ENCODE measurements at places on chromosomes 2 and 18. TPM values are rescaled to one million over a fixed set of nuclear protein-coding genes. Genes with fewer than 3 reads are reported as not detected.

The FAM237A gene
- not detected for polyA plus RNA-seq

GRCh38 chr18:49016648-49017539, 66.1 kb upstream of the SMAD7 start:
- no peak for DNase-seq

- no peak for DNase-seq
Measured at GRCh38 chr18:32317651-32318050, 127.8 kb downstream of the MEP1B start.

DNA sequence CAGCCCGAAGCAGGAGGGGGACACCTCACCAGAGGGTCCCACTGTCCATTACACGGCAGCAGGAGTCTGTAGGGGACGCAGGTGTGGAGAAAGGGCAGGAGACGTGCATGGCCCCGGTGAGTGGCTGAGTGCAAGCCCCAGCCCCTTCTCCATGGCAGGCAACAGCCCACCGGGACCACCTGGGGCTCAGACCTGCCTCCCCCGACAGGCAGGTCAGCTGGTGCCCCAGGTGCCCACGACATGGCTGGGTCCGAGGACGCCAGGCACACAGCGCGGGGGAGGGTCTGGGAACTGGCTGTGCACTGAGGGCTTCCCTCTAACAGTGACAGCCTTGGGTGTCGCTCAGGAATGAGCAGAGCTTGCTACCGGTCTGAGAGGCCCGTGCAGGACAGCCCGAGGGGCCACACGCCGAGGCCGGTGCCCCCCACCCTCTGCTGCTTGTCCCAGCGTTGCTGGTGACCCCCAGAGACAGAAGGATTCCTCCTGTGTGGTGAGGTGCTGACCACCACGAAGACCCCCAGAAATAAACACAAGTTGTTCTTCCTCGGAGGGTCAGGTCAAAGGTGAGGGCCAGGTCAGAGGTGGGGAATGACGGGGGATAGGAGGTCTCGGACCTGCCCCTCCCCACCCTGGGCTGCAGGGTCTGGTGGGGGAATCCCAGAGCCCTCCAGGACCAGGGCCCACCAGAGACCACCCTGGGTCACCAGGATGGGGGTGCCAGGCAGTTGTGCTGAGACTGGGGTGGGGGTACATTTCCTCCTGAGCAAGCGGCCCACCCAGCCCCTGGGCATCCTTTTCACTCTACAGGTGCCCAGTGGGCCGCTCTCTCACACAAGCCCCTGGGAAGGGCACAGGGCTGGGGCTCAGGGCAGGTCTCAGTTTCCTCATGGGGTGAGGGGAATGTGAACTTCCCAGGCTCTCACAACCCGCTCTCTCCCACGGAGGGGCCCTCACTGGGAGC, 50.6 kb downstream of the SLC66A2 start:
- no peak for DNase-seq

GRCh38 chr2:25078170-25079049, 36.5 kb downstream of the EFR3B start:
- DNase-seq = no peak

The EML6 gene
- polyA plus RNA-seq = not detected

DNA sequence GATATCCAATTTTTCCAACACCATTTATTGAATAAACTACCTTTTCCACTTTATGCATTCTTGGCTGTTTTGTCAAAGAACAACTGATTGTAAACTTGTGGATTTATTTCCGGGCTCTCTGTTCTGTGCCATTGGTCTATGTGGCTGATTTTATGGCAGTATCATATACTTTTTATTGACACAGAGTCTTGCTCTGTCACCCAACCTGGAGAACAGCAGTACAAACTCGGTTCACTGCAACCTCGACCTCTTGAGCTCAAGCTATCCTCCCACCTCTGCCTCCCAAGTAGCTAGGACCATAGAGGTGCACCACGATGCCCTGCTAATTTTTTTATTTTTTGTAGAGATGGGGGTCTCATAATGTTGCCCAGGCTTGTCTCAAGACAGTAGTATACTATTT, 6.7 kb upstream of the GALNT5 start:
- DNase-seq = no peak

DNA sequence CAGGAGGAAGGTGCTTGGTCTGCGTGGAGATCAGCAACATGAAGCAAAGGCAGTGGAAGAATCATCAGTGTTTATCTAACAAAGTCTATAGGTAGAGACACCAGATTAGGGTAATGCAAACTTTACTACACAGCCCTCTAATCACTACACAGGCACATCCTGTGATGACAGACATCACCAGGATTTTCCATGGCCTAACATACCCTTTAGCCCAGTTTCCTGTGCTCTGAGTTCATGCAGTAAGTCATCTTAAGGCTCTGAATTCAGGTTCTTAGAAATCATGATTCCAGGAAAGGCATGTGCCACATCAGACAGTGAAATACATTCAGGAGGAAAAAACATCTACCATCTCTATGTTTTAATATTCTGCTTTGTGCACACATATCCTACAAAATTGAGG, 708.5 kb upstream of the SLC8A1 start:
- DNase-seq = no peak

The ANKMY1 gene
- 5.6 TPM for polyA plus RNA-seq

DNA sequence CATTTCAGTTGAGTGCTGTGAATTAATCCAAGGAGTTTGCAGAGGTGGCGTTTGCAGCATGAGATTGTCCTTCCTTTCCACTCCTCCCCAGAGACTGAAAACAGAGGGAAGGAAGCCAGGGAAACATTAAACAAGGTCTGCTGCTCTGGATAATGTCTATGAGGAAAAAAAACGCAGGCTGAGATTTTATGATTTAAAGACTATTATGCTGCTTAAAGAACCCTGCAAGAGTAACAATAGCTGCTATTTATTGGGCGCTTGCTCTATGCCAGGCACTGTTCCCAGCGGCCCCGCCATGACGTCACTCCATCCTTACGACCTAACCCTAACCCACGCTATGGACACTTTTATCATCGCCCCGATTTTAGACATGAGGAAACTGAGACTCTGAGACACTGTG, 222.4 kb downstream of the BCL2 start:
- no peak for DNase-seq

GRCh38 chr2:50694798-50695197, 337.1 kb downstream of the NRXN1 start:
- no peak for DNase-seq

DNA sequence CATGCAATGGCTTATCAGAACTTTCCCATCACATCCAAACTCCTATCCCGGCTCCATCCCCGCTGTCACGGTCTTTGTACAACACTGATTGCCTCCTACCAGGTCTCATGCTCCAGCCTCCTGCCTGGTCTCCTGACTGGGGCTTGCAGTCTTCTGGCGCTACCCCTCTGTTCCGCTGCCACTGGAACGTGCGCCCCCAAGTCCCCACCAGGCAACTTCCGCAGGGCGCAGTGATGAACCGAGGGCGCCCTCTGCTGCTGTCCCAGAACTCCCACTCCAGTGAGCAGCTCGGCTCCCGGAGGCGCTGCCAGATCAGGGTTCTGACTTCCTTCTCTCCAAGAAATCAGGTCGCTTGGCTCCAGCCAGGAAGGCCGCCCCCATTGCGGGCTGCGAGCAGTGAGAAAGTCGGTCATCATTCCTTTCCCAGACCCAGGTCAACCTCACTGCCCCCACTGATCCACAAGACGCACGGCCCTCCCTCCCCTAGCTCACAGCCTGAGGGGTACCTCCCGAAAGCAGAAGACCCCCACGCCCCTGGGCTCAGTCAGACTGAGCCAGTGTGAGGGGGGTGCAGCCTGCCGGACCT, 43.9 kb upstream of the RAB11FIP5 start:
- no peak for DNase-seq

The GDF7 gene
- polyA plus RNA-seq = not detected

GRCh38 chr2:111160758-111161157, 40.0 kb downstream of the BCL2L11 start:
- no peak for DNase-seq

GRCh38 chr2:124923097-124923496, 898.0 kb downstream of the CNTNAP5 start:
- no peak for DNase-seq

The CXCR4 gene
- 147 TPM for polyA plus RNA-seq

DNA sequence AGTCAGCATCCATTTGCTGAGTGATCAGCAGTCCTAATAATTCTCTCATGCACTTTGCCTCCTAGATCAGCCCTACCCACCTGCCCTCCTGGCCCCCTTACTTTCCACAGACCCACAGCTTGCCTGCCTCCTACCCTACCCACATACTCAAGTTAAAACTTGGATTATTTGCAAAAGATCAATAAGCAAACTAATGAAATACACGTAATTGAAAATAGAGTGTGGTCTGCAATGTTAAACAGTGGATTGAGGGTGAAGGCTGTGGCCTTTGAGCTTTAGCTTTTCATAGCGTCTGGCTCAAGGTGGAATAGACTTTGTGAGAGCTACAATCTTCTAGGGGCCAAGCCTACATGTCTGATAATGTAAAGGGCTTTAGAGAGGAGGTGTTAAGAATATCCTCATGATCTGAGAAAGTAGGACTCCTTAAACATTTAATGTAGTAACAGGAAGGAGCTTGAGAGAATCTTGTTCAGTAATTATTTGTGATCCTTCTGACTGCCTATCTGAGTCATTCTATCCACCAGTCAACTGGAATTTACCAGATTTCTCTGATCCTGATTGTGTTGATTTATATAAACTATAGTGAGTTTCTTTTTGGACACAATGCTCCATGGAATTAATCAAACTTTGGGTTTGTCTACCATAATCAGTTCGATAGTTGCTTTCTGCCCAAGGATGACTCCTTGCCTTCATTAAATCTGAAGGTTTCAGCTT, 310.0 kb downstream of the HRH4 start:
- DNase-seq = no peak

DNA sequence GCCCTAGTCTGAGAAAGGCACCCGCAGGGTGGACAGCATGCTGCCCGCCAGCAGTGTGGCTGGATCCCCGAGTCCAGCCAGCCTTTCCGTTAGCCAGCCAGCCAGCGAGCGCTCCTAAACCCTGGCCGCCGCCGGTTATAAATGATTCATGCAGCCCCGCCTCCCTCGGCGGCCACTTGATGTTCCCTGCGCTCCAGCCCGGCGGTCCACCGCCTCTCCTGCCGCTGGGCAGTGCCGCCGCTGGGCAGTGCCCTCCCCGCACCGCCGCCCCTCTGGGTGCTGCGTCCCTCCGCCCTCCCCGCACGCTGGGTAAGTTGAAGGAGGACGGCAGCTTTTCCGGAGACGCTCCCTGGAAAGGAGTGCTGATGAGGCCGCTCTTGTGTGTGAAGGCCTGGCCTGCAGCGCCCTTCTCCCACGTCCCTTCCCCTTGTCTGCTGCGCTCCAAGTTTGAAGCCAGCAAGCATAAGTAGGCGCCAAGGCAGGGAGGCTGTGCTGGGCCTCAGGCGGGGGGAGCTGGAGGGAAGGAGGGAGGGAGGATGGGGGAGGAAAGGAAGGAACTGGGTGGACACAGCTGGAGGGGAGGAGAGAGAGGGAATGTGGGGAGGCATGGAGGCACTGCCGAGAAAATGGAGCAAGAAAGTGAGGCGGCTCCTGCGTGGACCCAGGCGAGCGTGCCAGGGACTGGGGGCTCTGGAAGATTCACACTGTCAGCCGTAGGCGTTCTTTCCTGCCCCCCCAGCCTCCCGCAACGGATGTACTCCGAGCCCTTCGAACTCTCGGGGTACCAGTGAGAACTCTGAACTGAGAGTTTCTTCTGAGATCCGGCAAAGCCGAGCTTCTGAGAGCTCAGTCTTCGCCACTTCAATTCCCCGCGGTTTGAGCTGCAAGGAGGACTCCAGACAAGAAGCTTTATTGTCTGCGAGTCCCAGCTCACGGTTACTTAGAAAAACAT, 131.9 kb downstream of the GLI2 start:
- no peak for DNase-seq

DNA sequence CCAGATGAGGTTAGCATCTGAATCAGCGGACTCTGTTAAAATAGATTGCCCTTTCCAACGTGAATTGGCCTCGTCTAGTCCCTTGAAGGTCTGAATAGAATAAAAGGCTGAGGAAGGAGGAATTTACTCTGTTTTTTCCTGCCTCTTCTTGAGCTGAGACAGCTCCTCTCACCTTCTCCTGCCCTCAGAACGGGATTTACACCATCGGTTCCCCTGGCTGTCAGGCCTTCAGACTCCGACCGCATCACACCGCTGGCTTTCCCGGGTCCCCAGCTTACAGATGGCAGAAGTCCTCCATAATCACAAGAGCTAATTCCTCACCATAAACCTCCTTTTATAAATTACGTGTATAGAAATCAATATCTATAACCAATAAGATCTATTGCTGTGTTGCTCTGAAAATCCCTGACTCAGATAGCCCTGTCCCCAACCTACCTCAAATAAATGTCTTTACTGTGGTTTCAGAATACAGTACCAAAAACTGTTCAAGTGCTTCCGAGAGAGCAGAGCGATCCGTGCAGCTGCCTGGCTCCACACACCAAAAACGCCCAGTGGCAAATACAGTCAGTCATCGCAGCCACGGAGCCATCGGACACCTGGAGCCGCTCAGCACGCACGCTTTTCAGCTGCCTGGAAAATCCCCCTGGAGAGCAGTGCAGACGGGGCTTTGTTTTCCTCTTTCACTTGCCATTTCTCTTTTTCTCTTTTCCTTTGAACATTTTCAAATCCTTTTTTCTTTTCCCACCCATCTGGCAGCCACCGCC, 196.9 kb downstream of the NRP2 start:
- no peak for DNase-seq

DNA sequence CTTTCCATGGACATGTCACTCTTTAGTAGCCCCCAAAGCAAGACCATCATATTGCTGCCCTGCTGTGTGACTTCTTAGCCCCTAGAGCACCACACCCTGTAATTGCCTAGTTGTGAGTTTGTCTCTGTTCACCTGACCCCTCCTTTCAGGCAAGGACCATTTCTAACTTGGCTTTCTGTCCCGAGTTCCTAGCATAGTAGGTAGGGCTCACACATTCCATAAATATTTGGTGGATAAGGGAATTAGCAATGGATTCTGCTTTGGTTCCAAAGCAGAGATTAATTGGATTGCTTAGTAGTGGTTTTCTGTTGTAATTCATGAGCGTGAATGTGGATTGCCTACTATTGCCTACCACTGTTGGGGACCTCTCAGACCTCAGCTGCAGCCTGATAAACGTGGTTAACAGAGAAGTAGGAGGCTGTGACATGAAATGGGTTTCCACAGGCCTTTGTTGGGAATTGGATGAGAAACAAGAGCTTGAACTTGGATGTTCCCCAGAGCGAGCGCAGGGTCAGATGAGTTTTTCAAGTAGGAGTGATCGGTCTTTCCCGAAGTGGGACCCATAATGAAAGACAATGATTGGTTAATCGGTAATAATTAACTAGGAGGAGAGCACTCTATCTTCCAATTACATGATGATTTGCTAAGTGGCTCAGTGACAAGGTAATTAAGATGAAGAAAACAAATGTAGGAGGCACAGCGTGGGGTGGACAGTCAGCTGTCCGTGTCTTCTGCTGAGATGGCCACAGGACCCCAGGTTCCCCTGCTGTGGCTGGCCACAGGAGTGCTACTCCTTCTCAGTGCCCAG, 13.4 kb upstream of the UGT1A1 start:
- DNase-seq = no peak

DNA sequence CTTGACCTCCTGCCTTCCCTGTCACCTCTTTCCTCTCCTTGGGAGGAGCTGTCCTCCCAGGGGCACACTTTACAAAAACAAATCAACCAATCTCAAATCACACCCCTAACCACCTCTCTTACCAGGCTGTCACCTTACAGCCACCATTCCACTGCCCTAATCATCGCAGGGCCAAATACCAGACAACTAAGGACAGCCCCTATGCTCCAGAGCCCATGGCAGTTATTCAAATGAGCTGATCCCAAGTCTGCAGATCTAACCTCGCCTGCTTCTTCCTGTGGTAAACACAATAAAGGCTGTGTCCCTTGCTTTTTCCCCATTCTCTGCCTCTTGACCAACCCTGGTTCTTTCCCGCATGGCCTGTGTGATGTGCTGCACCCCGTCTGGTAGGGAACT, 154.2 kb upstream of the CNTNAP5 start:
- no peak for DNase-seq

The ANKRD39 gene
- 27.0 TPM for polyA plus RNA-seq

GRCh38 chr18:11178951-11179549, 29.7 kb upstream of the PIEZO2 start:
- no peak for DNase-seq

Measured in immature natural killer cell (primary cell).